Activated CD8-positive, alpha-beta memory T cell treated with anti-CD3 and anti-CD28 coated beads, Interleukin-2, amount 10 ng/mL, durations not matched to agents 7 days and 5 days (primary cell): ENCODE measurements at places on chromosomes 16 and 17. TPM values are rescaled to one million over a fixed set of nuclear protein-coding genes. Genes with fewer than 3 reads are reported as not detected.

DNA sequence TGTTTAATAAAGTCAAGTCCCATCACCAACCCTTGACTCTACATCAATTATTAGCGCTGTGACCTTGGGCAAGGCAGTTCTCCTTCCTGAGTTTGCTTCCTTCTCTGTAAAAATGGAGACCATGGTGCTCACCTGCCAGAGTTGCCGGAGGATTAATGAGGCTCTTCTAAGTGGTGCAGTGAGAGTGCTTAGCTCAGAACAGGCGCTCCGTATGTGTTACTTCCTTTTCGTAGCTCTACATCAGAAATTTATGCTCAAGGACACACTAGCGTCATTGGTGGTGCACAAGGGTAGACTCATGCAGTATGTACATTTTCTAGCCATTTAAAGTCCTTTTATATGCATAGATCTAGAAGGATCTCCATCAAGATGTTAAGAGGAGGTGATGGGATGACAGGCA is 17.4 kb upstream of the CMIP start:
- H3K27me3 ChIP-seq, result peaks cover 18% of the 10 kb centered on the region
- H3K4me1 ChIP-seq, result peaks cover 20% of the 10 kb centered on the region
- DNase-seq, result no peak
- H3K36me3 ChIP-seq, result peaks cover 3% of the 10 kb centered on the region
- no peak overlapping the region for H3K27ac ChIP-seq

PRAC2 gene
- not detected for total RNA-seq

SCARF1 gene
- total RNA-seq, result 2.0 TPM

DNA sequence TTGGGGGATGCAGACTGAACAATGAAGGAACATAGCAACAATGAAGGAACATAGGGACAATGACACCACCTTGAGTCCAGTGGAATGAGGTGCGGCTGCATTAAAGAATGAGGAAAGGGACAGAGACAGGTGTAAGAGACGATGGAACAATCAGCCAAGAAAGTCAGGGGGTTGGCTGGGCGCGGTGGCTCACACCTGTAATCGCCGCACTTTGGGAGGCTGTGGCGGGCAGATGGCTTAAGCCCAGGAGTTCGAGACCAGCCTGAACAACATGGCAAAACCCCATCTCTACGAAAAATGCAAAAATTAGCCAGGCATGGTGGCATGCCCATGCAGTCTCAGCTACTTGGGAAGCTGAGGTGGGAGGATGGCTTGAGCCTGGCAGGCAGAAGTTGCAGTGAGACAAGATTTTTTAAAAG is 13.6 kb upstream of the CBFB start:
- H3K27ac ChIP-seq, result peak overlapping the region; percentile 92
- no peaks in the 10 kb centered on the region for H3K36me3 ChIP-seq
- peaks cover 51% of the 10 kb centered on the region for H3K4me1 ChIP-seq
- no peaks in the 10 kb centered on the region for H3K27me3 ChIP-seq
- H3K4me3 ChIP-seq, result peak overlapping the region; percentile 79
- no peak for DNase-seq

SNAI3 gene
- 14.1 TPM for total RNA-seq

CACNG3 gene
- not detected for total RNA-seq

GJC1 gene
- 2.7 TPM for total RNA-seq

DNA sequence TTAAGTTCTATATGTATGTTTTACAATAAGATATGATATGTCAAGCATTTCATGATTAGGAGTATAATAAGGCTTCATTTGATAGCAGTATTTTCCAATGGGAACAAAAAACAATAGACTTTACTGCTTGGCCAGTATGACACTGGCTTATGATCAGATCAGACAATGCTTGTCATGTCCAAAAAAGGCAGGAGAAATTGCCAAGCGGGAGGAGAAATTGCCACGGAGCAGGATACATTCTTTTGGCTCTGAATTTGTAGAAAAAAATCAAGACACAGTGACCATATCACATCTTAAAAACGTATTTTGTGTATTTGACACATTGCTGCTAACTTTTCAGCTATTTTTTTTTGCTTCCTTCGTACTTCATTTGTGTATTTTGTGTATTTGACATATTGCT is 404.1 kb downstream of the CNTNAP4 start:
- H3K36me3 ChIP-seq, result no peaks in the 10 kb centered on the region
- no peaks in the 10 kb centered on the region for H3K27me3 ChIP-seq
- no peak overlapping the region for H3K27ac ChIP-seq
- DNase-seq, result no peak
- no peaks in the 10 kb centered on the region for H3K4me1 ChIP-seq

- H3K27ac ChIP-seq, result no peak overlapping the region
- DNase-seq, result no peak
- peaks cover 4% of the 10 kb centered on the region for H3K36me3 ChIP-seq
- peaks cover 21% of the 10 kb centered on the region for H3K4me1 ChIP-seq
- H3K4me3 ChIP-seq, result no peak overlapping the region
Observed at GRCh38 chr16:56715126-56715525, 14.8 kb upstream of the NUP93 start.

MEAK7 gene
- total RNA-seq, result 73.9 TPM

HOXB8 gene
- 1.4 TPM for total RNA-seq

GRCh38 chr16:4313563-4314531 is 2.0 kb upstream of the GLIS2 start:
- H3K27ac ChIP-seq, result no peak overlapping the region
- DNase-seq, result no peak
- peaks cover 20% of the 10 kb centered on the region for H3K4me1 ChIP-seq
- peak overlapping the region; percentile 55 for H3K4me3 ChIP-seq

DNA sequence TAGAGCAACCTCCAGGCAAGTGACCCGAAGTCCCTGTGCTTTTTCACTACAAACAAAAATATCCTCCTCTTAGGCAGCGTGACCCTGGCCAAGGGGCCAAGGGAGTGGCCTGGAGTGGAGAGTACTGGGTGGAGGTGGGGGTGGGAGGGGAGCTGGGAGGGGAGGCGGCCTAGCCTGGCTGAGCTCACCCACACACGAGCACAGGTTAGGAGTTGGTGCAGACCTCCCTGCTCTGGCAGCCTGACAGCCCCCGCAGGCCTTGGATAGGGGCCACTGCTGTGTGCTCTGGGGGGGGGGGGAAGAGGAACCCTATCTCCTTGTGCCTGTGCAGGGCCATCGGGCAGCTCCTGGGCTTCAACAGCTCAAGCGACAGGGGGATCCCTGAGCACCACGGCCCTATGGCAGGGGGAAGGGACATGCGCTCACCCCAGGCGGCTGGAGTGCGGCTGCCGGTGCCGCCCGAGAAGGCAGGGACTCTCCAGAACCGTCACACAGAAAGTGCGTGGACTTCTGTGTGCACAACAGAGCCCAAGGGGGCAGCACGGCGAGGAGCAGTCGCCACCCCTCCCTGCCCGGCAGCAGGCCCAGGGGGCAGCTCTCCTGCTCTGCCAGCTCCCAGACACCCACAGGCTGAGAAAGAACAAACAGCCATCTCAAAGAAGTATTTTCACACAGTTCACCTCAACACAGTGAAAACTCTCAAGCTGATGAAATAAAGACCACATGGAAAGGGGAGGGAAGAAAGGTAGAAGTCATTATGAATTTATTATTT is 13.3 kb downstream of the SLC16A3 start:
- H3K4me1 ChIP-seq, result peaks cover 42% of the 10 kb centered on the region
- H3K27ac ChIP-seq, result peak overlapping the region; percentile 63
- no peaks in the 10 kb centered on the region for H3K27me3 ChIP-seq
- H3K4me3 ChIP-seq, result no peak overlapping the region
- H3K36me3 ChIP-seq, result peaks cover 32% of the 10 kb centered on the region
- DNase-seq, result no peak

LRRC37A gene
- total RNA-seq, result 2.5 TPM

AARSD1 gene
- total RNA-seq, result 41.9 TPM

CDT1 gene
- total RNA-seq, result 124 TPM
